ENCODE measurements at places on chromosomes 5 and 9. TPM values are rescaled to one million over a fixed set of nuclear protein-coding genes. Genes with fewer than 3 reads are reported as not detected.

Gene PHF24
- not detected for total RNA-seq

- no peak for DNase-seq
- no peaks in the 10 kb centered on the region for H3K4me1 ChIP-seq
- H3K27ac ChIP-seq = no peak overlapping the region
- H3K27me3 ChIP-seq = peaks cover 10% of the 10 kb centered on the region
- no peak overlapping the region for H3K4me3 ChIP-seq
Measured at GRCh38 chr9:107397076-107398044, 92.2 kb downstream of the KLF4 start.

Gene PCDHA4
- total RNA-seq = 5.8 TPM

DNA sequence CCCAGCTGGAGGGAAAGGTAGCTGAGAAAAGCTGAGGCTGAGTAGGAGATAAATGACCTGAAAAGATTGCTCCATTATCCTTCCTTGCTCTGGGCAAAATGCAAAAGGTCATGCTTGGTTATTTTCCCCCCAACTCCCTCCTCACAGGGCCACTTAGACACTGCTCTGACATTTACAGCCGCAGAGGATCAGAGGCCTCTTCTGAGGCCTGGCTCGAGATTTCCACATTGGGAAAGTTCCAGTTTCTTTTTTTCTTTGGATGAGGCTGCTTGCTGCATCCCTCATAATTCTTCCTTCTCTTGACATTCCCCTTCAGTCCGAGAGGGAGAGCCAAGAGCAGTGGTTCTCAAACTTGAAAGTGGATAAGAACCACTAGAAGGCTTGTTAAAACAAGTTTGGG, 60.1 kb upstream of the HSPA9 start:
- H3K27ac ChIP-seq = no peak overlapping the region
- DNase-seq = no peak
- no peaks in the 10 kb centered on the region for H3K36me3 ChIP-seq
- no peak overlapping the region for H3K4me3 ChIP-seq
- H3K27me3 ChIP-seq = peaks cover 11% of the 10 kb centered on the region

GRCh38 chr5:94928891-94929290, 310.4 kb downstream of the SLF1 start:
- DNase-seq = no peak
- no peak overlapping the region for H3K27ac ChIP-seq
- H3K27me3 ChIP-seq = no peaks in the 10 kb centered on the region
- no peaks in the 10 kb centered on the region for H3K36me3 ChIP-seq

DNA sequence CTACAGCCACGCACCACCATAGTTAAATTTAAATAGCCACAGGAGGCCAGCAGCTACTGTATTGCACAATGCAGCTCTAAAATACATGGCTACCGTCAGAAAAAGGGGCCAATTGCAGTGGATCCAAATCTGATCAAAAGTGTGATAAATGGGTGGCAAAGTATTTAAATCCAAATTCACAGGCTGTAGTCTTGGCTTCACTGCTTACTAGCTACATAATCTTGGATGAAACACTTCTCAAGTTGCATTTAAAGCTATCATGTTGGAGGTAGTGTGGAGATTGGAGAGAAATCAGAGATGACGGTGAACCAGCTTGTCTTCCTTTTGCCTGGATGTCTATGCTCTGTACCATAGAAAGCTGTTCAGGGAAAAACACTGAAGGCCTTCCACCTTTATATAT, 24.0 kb upstream of the SLC44A1 start:
- H3K4me3 ChIP-seq = no peak overlapping the region
- H3K4me1 ChIP-seq = peaks cover 6% of the 10 kb centered on the region
- no peaks in the 10 kb centered on the region for H3K27me3 ChIP-seq
- no peak for DNase-seq

- no peaks in the 10 kb centered on the region for H3K27me3 ChIP-seq
- H3K4me3 ChIP-seq = no peak overlapping the region
- no peaks in the 10 kb centered on the region for H3K4me1 ChIP-seq
- H3K27ac ChIP-seq = no peak overlapping the region
- DNase-seq = no peak
Measured at GRCh38 chr5:14507156-14507941, 74.2 kb upstream of the OTULINL start.

DNA sequence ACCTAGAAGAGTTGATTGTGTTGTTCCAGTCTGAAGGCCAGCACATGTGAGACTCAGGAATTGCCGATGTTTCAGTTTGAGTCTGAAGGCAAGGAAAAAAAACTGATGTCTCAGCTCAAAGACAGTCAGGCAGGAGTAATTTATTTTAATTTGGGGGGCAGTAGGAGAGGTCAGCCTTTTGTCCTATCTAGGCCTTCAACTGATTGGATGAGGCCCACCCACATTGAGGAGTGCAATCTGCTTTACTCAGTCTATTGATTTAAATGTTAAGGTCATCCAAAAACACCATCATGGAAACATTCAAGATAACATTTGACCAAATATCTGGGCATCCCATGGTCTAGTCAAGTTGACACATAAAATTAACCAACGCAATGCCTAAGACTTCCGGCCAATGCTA, 288.9 kb downstream of the CDK5RAP2 start:
- no peak overlapping the region for H3K4me3 ChIP-seq
- no peaks in the 10 kb centered on the region for H3K36me3 ChIP-seq
- H3K4me1 ChIP-seq = no peaks in the 10 kb centered on the region

- H3K4me3 ChIP-seq = no peak overlapping the region
- H3K27ac ChIP-seq = no peak overlapping the region
- no peaks in the 10 kb centered on the region for H3K4me1 ChIP-seq
Measured at GRCh38 chr5:79075646-79076426, 6.3 kb downstream of the BHMT2 start.
